ENCODE measurements at places on chromosomes 7 and 10.

- DNase-seq = no peak
Measured at GRCh38 chr10:58700591-58700990, 187.9 kb downstream of the BICC1 start.

DNA sequence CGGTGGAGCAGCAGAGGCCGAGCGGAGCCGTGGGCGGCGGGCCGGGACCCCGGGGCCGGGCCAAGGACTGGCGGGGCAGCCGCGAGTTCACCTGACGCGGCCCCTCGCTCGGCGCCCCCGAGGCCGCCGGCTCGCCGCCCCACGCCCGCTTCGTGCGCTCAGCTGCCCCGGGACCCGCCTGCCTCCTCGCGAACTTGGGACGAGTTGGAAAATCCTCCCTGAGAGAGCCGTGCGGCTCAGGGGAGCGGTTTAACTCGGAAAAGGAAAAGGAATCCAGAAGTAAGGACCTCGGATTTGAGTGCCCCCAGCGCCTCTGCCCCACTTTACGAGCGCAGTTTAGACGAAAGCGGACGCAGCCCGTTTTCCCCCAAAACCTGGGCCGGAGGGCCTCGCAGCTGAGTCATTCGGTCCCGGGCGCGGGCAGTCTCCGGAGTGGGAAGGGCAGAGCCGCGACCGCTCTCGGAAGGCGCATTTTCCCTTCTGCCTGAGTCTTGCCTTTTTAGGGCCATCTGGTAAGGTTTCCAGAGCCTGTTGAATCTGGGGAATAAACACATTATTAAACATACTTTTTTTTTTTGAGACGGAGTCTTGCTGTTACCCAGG, 744 bp downstream of the CREM start:
- peak; percentile 50 for DNase-seq

DNA sequence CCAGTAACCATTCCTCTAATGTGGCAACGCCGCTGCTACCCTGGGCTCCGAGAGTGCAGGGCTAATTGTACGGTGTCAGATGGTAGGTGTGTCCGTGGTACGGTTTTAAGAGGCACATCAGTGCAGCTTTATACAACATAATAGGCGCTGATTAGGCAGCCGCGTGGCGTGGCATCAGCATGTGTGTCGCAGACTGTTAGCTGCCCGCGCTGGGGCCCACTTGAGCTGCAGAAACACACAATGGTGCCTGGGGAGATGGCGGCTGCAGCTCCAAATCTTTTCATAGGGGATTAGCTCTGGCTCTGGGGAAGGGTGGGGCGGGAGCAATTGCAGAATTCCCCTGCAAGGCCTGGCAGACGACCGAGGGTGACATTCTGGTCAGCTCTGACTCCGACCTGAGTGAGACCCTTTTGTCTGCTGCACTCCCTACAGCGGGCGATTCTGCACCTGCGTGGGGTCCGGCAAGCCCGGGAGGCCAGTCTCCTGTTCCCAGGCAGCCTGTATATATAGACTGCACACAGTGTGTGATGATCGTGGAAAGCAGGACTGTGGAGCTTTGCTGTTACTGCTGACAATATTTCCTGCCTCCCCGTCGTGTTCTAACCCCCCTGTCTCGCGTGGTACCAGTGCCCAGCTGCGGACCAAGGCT, 722.7 kb upstream of the CELF2 start:
- DNase-seq = no peak

DNA sequence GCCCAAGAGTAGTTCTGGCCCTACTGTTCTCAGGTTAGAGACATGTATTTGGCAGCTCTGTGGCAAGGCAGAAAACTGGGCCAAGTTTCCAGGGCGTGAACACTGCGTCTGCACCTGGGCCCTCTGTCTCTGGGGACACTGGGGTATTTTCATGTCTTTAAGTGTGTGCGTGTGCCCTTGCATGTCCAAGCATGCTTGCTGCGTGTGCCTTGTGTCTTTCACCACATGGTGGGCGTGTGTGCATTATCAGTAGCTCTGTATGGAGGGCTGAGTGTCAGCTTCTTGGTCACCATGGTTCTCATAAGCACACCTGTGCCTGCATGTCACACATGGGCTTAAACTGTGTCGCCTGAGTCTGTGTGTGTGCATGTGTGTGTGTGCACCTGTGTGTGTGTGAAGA, 69.3 kb downstream of the HIPK2 start:
- no peak for DNase-seq

GRCh38 chr10:87852089-87852488, 11.2 kb downstream of the KLLN start:
- no peak for DNase-seq

DNA sequence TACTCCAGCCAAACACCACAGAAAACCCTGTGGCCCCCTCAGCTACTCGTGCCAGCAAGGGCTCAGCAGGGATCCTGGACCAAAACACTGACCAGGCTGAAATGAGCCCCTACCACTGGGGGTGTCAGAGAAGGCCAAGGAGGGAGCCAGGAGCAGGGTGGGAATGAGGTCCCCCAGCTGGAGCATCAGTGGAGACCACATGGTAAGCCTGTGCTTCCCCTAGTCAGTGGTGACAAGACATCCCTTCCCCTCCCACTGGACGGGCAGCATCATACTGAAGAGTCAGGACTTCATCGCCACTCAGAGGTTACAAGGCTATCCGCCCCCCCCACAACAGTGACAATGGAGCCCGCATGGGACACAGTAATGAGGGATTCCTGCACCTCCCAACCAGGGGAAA, 99.6 kb downstream of the LHPP start:
- DNase-seq = no peak

DNA sequence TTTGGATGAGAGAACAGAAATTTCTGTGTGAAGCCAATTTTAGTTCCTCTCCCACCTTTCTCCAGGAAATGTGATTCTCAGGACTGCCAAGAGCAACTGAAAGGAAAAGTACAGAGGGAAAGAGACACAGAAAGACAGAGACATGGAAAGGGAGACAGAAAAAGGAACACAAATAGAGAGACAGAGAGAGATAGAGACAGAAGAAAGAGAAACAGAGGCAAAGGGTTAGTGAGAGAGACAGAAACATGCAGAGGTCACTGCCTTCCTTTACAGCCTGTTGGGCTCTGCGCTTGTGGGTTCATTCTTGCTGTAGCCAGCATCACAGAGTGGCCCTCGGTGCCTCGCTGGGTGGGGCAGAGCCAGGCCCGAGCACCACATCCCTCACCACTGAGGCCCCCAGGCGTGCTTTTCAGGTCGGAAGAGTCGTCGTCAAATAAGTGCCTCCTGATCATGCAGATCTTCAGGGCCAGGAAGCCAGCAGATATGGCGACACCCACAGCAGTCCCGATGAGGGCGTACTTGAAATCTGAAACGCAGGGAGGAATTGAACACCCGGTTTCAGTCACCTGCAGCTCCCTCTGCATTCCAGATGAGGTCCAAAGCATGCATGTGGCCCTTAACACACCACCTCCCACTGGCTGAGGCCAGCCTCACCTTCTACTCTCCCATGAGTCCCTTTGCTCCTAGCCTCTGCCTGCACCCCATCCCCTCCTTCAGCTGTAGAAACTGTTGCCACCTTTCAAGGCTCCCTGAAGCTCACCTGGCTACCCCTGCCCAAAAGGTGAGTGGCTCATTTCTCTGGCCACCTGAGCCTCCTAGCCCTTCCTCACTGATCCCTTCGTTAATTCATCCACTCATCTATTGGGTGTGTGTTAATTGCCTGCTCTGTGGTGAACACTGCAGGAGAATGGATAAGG, 21.4 kb downstream of the TMEM273 start:
- DNase-seq = no peak

DNA sequence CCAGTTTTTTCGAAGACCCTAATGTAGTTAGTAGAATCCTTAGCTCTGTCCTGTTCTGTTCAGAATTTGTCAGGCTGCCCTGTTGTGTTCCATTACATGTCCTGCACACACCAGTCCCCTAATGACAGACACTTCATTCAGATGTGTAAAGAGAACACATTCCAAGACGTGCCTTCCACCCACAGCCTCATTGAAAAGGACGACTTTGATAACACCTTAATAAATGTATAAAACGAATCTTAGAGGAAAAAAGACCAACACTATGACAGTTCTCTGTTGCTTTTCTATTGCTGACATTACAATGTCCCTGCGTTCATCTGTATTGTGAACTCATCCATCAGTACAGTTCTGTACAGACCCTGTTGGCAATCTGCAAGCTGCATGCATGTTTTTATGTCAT, 3.5 kb downstream of the LRRTM3 start:
- DNase-seq = no peak

- no peak for DNase-seq
Measured at GRCh38 chr10:29471544-29471859, 163.3 kb downstream of the SVIL start.

GRCh38 chr10:116281775-116282174, 8.8 kb upstream of the GFRA1 start:
- no peak for DNase-seq

- DNase-seq = no peak
Measured at GRCh38 chr10:88687853-88688467, 18.1 kb upstream of the LIPK start.

DNA sequence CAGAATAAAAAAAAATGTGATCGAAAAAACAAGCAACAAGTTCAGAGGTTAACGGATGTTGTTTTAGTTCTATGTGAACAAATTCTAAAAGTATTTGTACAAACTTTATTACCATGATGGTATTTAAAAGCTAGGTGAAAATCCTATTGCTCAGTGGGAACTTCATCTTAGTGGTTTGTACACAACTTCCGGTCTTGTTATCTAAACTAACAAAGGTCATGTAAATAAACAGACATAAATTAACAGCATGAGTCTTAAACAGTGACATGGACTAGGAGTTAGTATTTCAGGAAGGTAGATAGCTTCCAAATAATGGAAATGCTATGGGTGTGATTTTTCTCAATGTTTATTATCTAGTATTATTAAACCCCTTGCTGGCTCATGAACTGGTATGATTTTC, 83.8 kb downstream of the SPAG6 start:
- no peak for DNase-seq

DNA sequence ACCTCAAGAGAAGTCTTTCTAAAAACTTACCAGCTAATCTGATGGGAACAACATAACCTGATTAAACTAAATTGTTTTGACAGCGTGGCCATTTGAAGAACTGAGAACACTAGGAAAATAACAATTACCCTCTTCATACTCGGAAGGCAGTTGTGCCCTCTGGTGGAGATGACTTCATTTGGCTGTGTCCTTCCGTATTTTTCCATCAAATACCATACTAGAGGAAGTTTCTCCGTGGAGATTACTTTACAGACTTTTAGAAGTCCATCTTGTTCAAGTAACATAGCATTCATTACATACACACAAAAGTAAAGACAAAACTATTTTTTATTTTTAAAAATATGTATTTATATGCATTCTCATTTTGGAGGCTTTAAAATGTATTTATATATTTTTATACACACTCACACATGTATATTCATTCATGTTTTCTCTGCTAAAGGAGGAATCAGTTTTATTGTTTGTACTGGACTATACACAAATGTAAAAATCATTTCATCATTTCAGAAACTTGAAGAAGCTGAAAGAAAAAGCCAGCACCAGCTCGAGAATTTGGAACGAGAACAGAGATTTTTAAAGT, 25.2 kb downstream of the SMNDC1 start:
- DNase-seq = no peak

DNA sequence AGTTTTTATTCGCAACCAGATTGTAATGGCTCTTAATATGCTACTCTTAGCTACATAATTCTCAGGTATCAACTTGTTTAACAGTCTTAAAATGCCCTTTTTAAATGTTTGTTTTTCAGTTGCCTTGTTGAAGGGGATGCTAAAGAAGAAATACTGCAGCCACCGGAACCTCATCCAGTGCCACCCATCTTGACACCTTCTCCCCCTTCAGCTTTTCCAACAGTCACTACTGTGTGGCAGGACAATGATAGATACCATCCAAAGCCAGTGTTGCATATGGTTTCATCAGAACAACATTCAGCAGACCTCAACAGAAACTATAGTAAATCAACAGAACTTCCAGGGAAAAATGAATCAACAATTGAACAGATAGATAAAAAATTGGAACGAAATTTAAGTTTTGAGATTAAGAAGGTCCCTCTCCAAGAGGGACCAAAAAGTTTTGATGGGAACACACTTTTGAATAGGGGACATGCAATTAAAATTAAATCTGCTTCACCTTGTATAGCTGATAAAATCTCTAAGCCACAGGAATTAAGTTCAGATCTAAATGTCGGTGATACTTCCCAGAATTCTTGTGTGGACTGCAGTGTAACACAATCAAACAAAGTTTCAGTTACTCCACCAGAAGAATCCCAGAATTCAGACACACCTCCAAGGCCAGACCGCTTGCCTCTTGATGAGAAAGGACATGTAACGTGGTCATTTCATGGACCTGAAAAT, 69.5 kb upstream of the RSBN1L start:
- no peak for DNase-seq

- DNase-seq = no peak
Measured at GRCh38 chr10:92091965-92092364, 168.4 kb downstream of the BTAF1 start.

- no peak for DNase-seq
Measured at GRCh38 chr7:70615066-70615606, 516.8 kb upstream of the GALNT17 start.

DNA sequence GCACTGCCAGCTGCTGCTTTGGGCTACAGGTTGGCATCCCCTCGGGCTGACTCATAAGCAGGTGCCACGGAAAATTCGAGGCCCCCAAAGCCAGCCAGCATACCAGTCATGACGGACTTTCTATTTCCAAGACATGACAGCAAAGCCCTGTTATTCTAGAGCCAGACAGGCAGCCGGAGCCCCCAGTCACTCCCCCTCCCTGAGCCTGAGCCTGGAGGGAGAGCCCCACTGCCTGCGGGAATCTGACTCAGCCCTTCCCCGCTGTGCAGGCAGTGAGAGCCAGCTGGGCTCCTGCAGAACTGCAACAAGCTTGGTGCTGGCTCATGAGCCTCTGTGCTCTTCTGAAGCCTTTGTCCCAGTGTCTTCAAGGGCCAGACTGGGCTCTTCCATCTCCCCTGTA, 15.8 kb downstream of the BTBD16 start:
- no peak for DNase-seq

GRCh38 chr7:137020351-137020750, 151.9 kb downstream of the CHRM2 start:
- DNase-seq = no peak

- DNase-seq = no peak
Measured at GRCh38 chr7:50821457-50822008, 38.8 kb upstream of the GRB10 start.

DNA sequence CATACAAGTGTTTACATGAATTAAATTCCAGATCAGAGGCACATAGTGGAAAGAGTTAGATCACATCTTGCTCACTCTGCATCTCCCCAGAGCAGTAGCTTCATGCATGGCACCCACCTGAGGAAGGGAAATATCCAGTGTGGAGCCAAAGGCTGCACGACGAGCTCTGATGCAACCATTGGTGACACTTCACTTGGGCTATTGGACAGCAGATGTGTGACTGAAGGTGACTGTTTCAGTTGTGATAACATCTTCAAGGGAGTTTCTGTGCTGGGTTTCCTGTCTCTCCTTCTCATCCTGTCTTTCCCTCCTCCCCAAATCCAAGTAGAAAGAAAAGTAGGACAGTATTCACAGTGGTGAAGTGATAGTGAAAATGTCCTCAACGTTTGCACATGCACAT, 115.0 kb downstream of the TAF3 start:
- no peak for DNase-seq

DNA sequence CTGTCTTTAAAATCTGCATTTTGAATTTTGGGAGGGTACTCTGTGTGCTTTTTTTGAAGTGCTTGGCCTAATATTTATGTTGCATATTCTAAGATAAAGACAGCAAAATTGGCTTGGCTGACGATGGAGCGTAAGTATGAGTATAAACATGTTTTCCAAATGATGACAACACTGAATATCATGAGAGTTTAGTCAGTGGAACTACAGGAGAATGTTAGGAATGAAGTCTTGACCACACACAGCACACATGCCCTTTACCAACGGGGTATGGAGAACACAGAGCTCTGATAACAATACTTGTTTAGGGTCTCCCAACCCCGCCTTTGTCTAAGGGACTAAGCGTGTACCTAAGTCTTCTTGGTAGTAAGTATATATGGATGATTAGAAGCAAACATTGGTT, 253.9 kb upstream of the FZD8 start:
- DNase-seq = no peak
